ENCODE measurements at places on chromosomes 16 and 17.

GRCh38 chr16:78407191-78407590 lies 307.7 kb downstream of the WWOX start:
- no peak for DNase-seq

DNA sequence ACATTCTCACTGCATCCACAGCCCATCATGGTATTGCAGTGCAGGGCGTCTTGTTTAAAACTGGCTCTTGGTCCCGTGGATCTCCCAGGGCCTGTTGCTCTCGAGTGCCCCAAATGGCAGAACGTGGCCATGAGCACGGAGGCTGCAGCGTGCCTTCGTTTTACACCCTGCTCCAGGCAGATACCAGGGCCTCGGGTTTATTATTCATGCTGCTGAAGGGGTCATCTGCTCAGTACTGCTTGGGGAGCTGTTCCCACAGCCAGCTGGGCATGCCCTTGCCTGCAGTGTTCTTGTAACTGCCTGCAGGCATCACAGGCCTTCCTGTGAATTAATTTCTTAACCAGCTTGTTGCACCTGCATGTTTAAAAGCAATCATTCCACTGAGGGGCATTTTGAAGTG lies 129.7 kb upstream of the CHMP6 start:
- DNase-seq, result no peak

DNA sequence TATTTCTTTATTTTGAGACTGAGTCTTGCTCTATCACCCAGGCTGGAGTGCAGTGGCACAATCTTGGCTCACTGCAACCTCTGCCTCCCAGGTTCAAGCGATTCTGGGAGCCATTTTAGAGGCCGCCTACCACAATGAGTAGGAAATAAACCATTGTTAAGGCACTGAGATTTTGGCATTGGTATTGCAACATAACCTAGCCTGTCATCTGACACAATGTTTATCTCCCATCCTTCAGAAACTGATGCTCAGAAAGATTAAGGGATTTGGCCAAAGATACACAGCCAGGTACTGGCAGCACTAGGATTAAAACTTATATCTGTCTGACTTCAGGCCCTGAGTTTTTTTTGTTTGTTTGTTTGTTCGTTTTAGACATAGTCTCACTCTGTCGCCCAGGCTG lies 8.0 kb upstream of the COPS3 start:
- DNase-seq, result no peak

DNA sequence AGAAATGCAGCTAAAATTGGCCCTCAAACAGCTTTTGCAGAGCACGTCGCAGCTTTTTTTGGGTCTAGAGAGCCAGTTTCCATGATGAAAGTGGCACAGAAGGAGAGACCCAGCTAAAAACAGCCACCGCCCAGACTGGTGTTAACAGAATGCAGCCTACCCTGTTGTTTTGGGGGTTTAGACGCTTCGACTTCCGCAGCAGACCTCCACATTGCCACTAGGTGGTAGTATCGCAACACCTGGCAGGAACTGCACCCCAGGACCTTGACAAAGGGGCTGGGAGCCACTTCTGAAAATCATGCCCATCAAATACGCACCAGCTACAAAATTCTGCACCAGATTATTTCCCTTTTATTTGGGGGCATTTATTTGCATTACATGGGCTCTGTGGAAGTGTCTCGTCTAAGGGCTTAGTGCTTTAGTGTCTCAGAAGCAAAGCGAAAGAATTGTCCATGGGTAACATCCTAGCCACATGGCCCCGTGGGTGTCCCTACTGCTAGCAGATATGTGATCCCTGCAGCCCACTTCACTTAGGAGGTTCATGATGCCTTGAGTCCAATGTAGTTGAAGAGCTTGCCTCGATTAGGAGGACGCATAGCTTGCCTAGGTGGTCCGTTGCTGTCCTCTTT lies 167.1 kb downstream of the HAPSTR1 start:
- DNase-seq, result no peak

- no peak for DNase-seq
These were observed 33.1 kb downstream of the CDRT15L2 start for GRCh38 chr17:20612635-20613034.

- DNase-seq, result no peak
These were observed 811.6 kb upstream of the GOT2 start for GRCh38 chr16:59545721-59546120.

- no peak for DNase-seq
These were observed 15.2 kb downstream of the CNGB1 start for GRCh38 chr16:57955572-57956188.

DNA sequence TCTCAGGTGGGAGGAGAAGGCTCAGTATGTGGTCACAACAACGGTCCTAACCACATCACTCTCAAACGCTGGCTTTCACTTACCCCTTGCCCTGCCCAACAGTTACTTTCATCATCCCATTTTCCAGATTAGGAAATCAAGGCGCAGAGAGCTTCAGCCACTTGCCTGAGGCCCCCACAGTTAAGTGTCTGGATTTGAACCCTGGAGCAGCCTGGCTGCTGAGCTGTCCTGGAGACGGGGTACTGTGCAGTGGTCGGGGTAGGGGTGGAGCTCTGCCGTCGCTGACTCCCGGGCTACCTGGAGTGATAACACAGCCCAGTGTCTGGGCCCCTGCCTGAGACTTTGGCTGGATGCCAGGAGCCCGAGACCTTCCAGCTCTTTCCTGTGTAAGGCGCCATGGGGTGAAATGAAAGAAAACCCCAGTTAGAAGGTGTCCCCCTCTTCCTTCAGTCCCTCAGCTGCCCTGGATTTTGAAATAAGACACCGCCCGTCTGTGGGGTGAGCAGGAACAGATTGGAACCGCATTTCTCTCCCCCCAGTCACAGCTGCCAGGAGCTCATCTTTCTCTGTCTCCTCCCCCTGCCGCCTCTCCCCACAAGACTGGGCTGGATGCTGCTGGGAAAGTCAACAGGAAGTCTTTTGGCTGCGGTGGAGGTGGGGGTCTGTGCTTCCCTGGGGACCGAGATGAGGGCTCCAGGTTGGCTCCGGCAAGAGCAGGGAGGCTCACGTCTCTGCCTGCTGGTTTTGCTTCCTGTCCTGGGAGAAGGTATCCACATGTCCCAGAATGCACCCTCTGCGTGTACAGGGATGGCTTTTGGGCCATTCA lies 280.2 kb downstream of the SEC14L1 start:
- no peak for DNase-seq

DNA sequence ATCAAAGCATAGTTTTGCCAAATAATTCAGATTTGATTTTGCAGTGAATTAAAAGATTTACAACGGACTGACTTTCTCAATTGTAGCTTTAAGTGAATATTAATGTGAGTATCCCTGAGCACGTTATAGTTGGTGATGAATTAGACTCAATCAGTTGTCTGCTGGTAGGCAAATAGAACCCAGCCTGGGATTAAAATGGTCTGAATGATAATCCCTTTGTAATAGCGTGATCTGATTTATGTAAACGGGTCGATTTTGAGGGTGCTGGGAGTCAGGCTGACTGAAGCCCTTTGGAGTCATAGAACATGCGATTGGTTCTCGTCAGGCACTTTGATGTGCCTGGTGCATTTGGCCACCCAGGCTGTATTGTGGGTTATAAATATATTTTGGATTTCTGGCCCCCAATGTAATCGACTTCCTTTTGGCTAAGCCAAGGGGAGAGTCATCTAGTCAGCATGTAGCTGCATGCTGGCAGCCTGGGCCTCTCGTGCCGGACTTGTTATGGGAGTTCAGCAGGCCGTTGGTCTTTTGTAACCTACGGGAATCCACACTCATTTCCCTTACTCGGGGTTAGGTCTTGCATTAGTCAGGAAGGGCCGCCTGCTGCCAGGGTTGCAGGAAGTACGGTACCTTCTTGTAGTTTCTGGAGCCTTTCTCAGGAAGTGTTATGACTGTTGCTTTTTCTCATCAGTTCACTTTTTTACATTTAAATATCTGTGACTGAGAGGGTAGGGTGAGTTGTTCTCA lies 5.4 kb downstream of the PGS1 start:
- DNase-seq, result no peak

DNA sequence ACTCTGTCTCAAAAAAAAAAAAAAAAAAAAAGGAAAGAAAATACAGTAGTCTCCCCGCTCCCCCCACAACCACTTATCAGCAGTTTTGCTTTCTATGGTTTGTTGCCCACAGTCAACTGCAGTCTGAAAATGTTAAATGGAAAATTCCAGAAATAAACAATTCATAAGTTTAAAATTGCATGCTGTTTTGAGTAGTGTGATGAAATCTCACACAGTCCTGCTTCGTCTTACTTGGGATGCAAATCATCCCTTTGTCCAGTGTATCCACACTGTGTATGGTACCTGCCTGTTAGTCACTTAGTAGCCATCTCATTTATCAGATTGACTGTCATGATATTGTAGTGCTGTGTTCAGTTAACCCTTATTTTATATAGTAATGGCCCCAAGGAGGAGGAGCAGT lies 41.5 kb downstream of the NF1 start:
- DNase-seq, result no peak

DNA sequence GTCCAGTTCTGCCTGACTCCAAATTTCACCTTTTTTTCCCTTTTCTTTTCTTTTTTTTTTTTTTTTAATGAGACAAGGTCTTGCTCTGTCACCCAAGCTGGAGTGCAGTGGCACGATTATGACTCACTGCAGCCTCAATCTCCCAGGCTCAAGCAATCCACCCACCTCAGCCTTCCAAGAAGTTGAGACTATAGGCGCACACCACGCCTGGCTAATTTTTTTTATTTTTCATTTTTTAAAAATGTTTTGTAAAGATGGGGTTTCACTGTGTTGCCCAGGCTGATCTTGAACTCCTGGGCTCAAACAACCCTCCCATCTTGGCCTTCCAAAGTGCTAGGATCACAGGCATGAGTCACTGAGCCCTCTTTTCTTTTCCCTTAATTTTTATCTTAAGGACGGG lies 33.4 kb upstream of the RBBP6 start:
- no peak for DNase-seq

- DNase-seq, result no peak
These were observed 441 bp downstream of the VASN start for GRCh38 chr16:4372001-4372577.

GRCh38 chr17:13297183-13297582 lies 279.4 kb upstream of the ELAC2 start:
- DNase-seq, result no peak

GRCh38 chr17:43822570-43823190 lies 10.3 kb downstream of the MPP3 start:
- DNase-seq, result no peak

GRCh38 chr17:2705888-2706795 lies 5.4 kb downstream of the CLUH start:
- DNase-seq, result no peak

DNA sequence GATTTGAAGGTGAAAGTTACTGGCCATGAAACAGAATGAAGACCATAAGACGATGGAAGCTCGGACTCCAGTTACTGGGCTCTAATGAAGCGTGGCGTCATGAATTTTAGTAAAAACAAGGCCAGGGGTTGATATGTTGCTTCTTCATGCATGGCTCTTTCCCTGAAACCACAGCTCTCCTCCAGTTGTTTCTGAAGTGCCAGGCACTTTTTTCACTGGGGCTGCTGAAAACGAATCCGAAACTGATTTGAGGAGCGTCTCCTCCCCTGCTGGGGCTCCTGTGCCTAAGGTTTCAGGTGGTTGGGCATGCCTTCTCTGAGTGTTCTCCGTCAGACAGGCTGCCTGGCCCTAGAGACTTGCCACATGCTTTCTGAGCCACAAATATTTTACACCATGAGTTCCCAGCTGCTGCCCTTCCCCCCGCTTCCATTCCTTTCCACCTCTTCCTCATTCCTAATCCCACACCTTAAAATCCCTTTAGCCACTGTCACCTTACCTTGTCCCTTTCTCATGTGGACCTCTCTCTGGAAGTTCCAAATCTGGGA lies 3.7 kb upstream of the MYL4 start:
- no peak for DNase-seq

- DNase-seq, result no peak
These were observed 117.6 kb downstream of the TANGO6 start for GRCh38 chr16:68960910-68961309.

- DNase-seq, result no peak
These were observed 19.3 kb upstream of the ASGR2 start for GRCh38 chr17:7133916-7134315.

DNA sequence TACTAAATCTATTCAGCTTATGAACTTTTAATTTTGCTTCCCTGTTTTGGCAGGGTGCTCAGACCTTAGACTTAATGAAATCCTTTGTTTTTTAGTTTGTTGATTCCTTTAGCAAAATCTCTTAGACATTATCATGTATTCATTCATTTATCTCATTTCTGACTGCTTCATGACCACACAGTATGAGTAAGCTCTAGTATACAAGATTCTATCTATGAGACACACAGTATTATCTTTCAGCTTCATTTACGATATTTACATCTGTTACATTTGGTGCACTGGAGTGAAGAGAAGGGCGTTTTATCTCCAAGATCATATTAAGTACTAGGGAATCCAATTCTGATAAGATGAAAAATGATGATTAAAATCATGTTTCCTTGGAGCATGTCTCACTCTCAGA lies 448.1 kb upstream of the CA10 start:
- DNase-seq, result no peak

GRCh38 chr16:58853854-58854791 lies 120.0 kb upstream of the GOT2 start:
- no peak for DNase-seq

DNA sequence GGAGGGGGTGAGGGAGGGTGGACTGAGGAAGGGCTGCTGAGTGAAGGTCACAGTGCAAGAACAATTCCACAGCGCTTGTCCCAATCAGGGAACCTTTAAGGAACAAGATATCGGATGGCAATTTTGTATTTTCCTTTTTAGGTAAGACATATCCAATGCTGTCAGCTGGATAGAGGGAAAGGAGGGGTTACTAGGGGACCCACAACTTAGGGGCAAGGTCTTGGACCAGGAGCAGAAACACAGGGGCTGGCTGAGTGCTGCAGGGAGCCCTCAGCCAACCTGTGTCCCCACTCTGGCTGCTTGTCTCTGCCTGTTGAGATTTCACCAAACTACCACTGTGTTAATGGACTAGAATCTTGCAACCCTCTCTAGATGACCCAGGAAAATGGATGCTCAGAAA lies 47.6 kb downstream of the AKAP1 start:
- DNase-seq, result no peak

- no peak for DNase-seq
These were observed 32.6 kb downstream of the CTCF start for GRCh38 chr16:67594956-67595355.

Measured in cortex of kidney (tissue), 1 donor.